Activated T-cell treated with anti-CD3 and anti-CD28 coated beads for 48 hours (primary cell): ENCODE measurements at places on chromosomes 3 and 15.

GRCh38 chr15:60043744-60044435 lies 39.8 kb downstream of the FOXB1 start:
- DNase-seq = no peak

DNA sequence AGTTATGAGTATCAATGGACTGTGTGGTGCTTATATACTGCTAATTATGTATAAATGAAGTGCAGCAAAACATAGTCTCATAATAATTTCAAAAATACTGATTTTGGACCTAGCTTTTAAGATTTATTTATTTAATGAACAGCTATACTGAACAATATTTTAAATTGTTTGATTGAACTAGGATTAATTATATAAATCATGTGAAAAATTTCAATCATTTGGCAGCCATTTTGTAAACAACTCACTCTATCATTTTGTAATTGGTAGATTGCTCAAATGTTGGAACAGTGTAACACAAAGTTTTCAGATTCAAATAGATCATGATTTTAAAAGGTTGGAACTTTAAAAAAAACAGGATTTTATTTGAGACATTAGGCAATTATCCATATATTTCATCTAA lies 47.0 kb downstream of the EPHA3 start:
- no peak for DNase-seq

GRCh38 chr3:77271711-77272110 lies 231.8 kb downstream of the ROBO2 start:
- no peak for DNase-seq

GRCh38 chr3:157354722-157355121 lies 81.9 kb upstream of the PTX3 start:
- no peak for DNase-seq

DNA sequence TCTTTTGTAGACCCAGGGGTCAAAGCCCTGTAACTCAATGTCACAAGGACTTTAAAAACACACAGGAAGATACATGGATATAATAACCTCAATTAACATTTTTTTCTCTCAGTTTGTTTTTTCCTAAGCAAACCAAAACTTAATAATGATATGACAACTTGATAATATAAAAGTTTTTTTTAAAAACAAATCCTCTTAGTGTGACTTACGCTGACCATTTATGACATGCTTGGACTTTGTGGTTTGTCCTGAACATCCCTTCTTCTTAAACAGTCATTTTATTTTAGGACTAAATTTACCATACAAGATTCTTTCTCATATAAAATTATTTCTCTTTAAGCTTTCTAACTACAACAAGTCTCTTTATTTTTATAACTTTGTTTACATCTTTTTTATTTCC lies 25.4 kb upstream of the FAM3D start:
- no peak for DNase-seq

GRCh38 chr15:79815468-79815867 lies 81.3 kb downstream of the MTHFS start:
- DNase-seq = no peak
